Cortex of kidney (tissue), 1 donor: ENCODE measurements at places on chromosomes 16 and 17.

GRCh38 chr16:24890746-24891145 is 45.0 kb downstream of the SLC5A11 start:
- DNase-seq, result no peak

DNA sequence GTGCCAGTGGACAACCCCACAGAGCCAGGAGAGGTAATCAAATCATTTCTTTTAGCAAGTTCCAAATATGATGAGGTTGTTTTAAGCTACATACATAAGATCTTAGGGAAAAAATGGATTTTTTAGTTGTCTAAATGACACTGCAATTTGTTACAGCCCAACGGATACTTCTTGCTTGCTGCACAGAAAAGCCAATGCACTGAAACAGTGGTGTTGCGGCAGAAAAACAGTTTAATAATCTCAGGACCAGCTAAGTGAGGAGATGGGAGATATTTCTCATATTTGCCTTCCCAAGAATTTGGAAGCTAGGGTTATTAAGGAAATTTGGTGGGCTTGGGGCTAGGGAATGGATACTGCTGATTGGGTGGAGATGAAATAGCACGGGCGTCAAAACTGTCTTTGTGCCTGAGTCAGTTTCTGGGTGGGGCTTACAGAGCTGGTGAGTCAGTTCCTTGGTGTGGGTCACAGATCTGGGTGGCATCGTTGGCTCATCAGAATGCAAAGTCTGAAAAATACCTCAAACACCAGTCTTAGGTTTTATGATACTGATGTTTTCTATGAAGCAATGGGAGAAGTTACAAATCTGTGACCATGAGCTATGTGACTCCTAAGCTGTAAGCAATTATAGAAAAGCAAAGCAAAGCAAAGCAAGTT is 255.4 kb downstream of the IRX3 start:
- no peak for DNase-seq

- DNase-seq, result no peak
Observed at GRCh38 chr17:48278760-48279491, 151.1 kb downstream of the SKAP1 start.

GRCh38 chr16:26053889-26054288 is 362.1 kb downstream of the HS3ST4 start:
- no peak for DNase-seq

- no peak for DNase-seq
Observed at GRCh38 chr17:67615736-67616135, 102.0 kb upstream of the NOL11 start.

DNA sequence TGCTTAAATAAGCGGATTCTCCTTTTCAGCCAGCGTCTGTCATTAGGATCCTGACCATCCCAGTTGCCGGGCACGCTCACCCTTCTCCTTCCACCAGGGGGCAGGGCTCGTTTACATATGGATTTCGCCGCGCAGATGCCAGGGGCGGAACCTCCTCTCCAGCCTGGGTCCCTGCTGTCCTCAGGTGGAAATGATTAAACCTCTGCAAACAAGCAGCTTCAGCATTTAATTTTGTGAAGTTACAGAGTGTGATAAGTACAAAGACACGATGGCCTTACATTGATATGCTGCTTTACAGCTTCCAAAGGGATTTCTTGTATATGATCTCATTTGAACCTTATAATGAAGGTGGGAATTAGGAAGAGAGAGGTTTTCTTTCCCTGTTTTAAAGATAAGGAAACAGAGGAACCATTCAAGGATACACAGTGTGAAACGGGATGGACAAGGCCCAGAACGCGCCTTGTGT is 3.9 kb upstream of the KRT28 start:
- no peak for DNase-seq

GRCh38 chr16:79838496-79839259 is 238.1 kb upstream of the MAF start:
- no peak for DNase-seq
